NCI-H526 (cell line): ENCODE measurements at places on chromosomes 5 and 9.
A peak's percentile ranks its signal among the peaks of the same experiment; 100 is the strongest.

- no peak for DNase-seq
Observed at GRCh38 chr9:35609820-35610163, 4.7 kb downstream of the TESK1 start.

DNA sequence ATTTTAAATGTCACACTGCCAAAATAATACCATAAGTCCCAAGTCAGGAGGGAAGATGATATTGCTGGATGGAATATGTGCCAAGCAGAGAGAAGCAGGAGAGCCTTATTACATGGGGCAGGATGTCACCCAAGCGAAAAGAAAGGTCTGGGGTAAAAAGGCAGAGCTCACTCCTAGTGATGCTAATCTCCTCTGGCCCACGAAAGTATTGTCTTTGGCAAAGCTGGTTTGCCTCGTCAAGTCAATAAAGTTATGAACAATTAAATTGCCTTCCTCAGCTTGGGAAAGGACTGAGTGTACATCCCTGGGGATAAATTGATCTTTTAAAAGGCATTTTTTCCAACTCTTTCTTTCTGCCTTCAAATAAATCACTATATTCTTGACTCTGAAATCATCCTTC lies 220.6 kb downstream of the DMAC1 start:
- DNase-seq, result no peak

GRCh38 chr5:81239613-81240012 lies 6.5 kb downstream of the CKMT2 start:
- DNase-seq, result no peak

- DNase-seq, result no peak
Observed at GRCh38 chr5:37658440-37658839, 181.4 kb downstream of the GDNF start.

DNA sequence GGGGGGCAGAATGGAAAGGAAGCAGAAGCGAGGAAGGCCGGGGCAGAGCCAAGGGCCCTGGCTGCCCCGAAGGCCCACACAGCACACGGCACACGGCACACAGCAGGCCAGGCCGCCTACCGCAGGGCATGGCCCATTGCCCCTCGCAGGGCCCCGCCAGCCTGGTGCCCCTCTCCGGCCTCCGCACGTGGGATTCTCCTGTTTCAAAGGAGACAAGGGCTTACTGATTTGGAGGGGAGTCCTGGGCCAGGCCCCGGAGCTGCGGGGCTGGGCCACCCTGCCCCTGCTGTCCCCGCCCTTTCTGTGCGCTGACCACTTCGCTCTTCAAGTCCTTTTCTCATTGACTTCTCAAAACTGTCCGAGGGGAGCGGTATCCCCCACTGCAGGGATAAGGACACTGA lies 7.7 kb upstream of the PHYKPL start:
- no peak for DNase-seq

DNA sequence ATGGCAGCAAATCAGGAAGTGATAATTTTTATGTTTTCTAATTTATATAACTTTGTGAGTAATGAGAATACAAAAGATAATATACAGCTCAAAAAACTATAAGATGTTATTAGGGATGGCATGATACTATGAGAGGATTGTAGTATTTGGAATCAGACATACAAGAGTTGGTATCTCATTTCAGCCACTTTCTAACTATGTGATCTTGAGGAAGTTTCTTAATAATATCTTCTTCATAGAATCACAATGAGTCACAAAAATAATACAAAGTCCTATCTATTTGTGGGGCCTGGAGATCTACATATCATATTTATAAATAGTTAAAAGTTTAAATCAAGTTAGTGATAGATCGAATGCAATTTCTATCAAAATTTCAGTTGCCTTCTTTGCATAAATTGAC lies 23.7 kb upstream of the TMED7 start:
- DNase-seq, result no peak

DNA sequence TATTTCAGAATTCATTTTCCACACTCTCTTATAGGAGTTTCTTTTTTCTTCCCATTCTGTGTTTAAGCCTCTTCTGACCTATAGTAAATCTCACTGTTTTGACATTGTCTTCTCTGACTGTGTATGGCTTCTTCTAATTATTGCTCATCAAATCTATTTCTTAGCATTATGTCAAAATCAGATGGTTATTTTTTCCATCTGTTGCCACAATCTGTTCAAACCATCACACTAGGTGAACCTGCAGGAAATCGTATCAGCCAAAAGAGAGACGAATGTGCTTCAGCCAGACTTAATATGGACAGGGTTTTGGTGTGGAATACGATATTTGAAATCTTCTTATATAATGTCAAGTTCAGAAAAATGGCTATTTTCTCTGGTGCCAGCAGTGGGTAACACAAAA lies 15.9 kb upstream of the SEMA4D start:
- DNase-seq, result no peak

- no peak for DNase-seq
Observed at GRCh38 chr5:150500328-150500841, 7.5 kb upstream of the NDST1 start.

- no peak for DNase-seq
Observed at GRCh38 chr9:113892861-113893491, 16.9 kb downstream of the ZNF618 start.

DNA sequence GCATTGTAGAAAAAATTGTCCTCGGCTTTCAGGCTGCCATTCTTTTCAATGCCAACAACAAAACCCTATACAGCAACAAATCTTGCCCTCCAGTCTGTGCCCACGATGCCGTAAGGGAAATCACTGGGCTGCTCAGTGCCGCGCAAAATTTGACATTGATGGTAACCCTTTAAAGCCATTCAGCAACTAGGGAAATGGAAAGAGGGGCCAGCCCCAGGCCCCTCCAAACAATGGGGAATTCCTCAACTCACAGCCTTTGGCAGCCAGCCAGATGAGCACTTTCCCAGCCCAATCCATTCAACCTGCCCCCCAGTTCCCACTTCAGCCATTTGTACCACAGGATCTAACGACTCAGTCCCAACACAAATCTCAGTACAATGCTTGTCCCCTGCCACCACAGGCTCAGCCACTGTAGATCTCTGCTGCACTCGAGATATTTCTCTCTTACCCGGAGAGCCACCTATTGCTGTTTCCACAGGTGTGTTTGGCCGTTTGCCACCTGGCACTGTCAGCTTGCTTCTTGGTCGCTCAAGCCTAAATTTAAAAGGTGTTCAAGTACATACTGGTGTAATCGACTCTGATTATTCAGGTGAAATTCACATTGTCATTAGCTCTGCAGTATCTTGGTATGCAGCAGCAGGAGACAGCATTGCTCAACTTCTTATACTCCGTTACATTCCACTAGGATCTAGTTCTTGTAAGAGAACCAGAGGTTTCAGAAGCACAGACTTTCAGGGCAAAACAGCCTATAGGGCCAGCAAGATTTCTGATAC lies 103.3 kb downstream of the SYK start:
- DNase-seq, result no peak

DNA sequence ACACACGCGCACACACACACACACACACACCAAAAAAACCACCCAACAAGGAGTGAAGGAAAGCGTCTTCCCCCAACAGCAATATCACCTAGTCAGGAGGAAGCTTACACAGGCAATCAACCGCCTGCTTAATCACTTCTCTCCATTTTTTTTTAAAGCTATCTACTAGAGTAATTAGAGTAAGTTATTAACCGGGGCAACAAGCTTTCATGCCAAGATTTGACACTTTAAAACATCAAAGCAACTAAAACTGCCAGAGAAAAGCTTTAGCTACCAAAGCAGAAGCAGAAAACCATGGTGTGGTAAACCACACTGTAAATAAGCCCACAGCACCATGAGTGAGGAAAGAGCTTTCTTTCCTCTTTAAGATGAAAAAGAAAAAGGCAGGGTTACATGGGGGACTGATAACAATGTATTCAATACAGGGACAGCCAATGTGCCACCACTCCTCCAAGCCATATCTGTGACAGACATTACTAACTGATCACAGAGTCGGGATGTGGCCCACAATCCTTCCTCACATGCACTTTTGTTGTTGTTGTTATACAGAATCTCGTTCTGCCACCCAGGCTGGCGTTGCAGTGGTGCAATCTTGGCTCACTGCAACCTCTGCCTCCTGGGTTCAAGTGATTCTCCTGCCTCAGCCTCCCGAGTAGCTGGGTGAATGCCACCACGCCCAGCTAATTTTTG lies 282.1 kb downstream of the CRB2 start:
- no peak for DNase-seq

DNA sequence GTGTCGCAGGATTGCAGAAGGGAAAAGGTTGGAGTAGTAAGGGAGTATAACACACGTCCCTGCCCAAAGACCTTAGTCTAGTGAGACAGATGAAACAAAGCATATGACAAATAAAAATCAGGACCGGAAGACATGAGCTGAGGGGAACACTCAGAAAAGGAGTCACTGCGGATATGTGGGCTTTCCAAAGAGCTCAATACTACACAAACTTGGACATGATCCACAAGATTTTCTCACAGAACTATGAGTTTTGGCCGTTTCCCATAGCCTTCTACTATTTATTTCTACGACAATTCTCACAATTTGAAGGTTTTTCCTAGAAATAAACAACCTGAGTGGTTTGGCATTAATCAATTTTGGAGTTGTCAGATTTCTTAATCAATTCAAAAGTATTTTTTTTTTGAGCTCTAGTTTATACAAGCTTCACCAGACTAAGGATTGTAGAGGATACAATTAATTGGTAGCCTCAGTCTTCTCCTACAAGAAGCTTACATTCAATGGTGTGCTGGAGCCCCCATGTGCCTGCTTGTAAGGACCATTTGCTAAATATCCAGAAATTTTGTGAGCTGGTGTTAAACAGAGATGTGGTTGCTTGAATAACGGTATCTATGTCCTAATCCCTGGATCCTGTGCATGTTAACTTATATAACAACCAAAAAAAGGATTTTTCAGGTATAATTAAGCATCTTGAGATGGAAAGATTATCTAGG lies 91.4 kb downstream of the ADAMTS12 start:
- no peak for DNase-seq

GRCh38 chr5:72747826-72748225 lies 68.6 kb upstream of the TNPO1 start:
- DNase-seq, result no peak

GRCh38 chr5:9370256-9370655 lies 175.6 kb downstream of the SEMA5A start:
- DNase-seq, result no peak

GRCh38 chr5:78339617-78340436 lies 20.6 kb upstream of the SCAMP1 start:
- no peak for DNase-seq

DNA sequence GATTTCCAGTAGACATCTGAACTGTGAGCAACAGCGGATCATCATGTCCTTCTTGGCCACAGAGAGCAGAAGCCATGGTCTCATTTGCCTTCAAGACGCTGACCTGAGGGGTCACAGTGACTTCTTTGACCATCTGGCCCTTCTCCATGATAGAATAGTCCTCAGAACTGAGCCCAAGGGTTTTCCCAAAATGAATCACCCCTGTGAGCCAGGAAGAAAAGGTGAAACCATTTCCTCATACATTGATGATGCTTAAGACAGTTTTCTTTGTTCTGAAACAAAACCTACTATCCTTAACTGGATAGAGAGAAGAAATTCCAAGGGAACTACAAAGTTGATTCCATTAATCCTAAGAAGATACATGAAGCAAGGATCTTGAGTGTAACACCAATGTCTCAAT lies 503.9 kb downstream of the CTNND2 start:
- DNase-seq, result no peak

DNA sequence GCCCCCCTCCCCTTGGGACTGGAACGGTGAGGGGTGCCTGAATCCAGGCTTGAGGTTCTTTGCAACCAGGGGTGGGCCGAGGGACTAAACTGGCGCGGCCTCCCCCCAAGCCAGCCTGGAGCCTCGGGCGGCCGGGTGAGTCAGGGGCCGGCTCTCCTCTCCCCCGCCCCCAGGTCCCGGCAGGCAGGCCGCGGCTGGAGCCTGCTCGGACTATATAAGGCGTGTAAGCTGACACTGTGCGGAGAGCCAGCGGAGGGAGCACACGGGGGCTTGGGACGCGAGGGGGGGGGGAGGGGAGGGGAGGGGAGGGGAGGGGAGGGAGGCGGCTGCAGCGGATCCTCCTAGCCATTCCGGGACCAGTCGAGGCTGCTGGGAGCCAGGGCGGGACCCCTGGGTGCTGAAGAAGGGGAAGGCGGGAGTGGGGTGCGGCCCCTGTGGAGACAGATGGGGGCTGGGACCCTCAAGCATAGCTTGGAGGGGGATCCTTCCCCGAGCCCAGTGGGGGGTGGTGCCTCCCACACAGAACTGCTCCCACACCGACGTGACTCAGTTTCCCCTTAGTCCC lies 595 bp downstream of the PDLIM7 start:
- DNase-seq, result peak; percentile 50

- no peak for DNase-seq
Observed at GRCh38 chr5:74384851-74385250, 255.7 kb downstream of the ENC1 start.

DNA sequence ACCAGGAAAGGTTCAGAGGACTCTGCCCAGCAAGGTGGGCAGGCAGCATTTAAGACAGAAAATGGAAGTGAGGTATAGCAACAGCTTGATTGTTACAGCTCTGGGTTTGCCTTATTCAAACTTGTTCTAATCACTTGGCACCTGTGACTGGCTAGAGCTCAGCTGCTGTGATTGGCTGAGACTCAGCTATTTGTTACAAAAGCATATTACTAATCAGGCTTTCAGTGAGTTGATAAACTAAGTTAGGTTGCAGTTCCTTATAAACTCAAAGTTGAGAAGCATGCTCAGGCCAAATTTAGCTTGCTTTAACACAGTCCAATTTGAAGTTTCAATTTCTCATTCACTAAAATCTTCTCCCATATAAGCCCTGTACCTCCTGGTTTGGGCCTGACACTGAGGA lies 56.3 kb downstream of the GDA start:
- no peak for DNase-seq

- DNase-seq, result no peak
Observed at GRCh38 chr5:28896949-28897348, 1858.6 kb upstream of the CDH9 start.

GRCh38 chr9:123660691-123661466 lies 269.0 kb downstream of the DENND1A start:
- DNase-seq, result no peak

- DNase-seq, result no peak
Observed at GRCh38 chr5:96829297-96829696, 21.6 kb upstream of the ERAP1 start.

DNA sequence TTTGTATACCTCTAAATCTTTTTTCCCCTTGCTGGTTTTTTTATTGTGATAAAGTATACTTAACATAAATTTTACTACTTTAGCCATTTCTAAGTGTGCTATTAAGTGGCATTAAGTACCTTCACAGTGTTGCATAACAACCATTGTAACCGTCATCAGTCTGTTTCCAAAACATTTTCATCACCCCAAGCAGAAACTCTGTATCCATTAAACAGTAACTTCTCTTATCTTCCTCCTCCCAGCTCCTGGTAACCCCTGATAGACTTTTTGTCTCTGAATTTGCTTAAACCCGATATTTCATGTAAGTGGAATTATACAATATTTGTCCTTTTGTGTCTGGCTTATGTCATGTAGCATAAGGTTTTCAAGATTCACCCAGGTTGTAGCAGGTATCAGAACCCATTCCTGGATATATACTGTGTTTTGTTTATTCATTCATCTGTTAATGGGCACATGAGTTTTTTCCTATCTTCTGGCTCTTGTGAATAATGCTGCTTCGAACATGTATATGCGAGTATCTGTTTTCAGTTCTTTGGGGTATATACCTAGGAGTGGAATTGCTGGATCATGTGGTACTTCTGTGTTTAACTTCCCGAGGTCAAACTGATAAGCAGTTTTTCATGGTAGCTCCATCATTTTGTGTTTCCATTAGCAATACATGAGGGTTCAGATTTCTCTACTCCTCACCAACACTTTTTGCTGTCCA lies 66.4 kb downstream of the EHMT1 start:
- DNase-seq, result no peak

- peak; percentile 40 for DNase-seq
Observed at GRCh38 chr5:103232393-103232999, 26.1 kb upstream of the MACIR start.

- DNase-seq, result no peak
Observed at GRCh38 chr5:142057697-142058056, 44.9 kb upstream of the GNPDA1 start.
